Stimulated activated CD8-positive, alpha-beta memory T cell treated with anti-CD3 and anti-CD28 coated beads, Interleukin-15, amount 100 ng/mL, for 24 hours (primary cell): ENCODE measurements at places on chromosomes 2 and 18.

- DNase-seq: no peak
Measured at GRCh38 chr2:59888706-59889105, 664.7 kb downstream of the BCL11A start.

DNA sequence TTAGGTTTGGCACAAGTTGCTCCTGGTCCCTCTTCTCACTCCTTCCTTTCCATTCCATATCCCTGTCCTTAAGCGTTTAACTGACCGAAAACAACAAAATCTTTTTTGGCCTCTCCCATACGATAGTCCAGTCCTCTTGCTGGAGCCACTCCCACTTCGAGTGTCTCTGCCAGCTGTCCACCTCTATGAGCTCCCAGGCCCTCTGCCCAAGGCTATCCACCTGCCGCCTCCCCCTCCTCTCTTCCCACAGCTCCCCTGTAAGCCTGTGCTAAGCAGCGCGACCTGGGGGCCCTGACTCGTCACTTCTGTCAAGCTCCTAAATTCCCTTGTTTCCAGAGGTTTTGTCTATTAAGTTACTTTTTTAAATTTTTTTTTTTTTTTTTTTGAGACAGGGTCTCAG, 47.0 kb upstream of the FOSL2 start:
- no peak for DNase-seq

GRCh38 chr2:200351815-200352214, 45.3 kb downstream of the SPATS2L start:
- DNase-seq: no peak

DNA sequence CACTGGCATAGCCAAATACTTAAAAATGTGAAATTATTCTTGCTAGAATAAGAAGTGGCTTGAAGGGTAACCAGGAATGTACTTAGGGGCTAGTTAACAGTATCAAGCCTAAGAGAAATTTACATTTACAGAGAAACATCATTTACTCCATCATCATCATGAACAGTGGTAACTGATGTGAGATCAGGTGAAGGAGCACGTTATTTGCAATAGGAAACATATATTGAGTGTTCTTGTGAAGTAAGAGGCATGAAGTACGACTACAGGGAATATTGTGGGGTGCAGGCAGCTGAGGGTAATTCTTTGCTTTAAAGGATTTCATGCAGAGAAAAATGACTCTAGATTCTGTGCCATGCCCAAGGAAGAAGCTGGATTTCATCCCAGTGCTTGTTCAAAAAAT, 220.8 kb downstream of the GALNT13 start:
- no peak for DNase-seq

GRCh38 chr2:134225173-134225572, 28.7 kb upstream of the MGAT5 start:
- no peak for DNase-seq

- DNase-seq: no peak
Measured at GRCh38 chr2:45000921-45001868, 8.1 kb downstream of the SIX2 start.

DNA sequence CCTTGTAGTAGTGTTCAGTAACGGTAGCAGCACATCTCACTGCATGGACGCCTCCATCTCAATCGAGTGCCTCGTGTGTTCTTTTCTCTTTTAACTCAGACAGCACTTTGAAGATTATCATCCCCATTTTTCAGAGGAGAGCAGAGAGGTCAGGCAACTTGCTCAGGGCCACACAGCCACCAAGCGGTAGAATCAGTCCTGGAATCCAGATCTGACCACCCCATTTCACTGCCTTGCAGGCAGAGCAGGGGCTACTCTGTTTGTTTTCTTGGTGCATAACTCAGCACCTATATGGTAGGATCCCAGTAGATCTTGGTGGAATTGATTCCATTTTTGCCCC, 129.5 kb downstream of the SMAD7 start:
- DNase-seq: no peak

DNA sequence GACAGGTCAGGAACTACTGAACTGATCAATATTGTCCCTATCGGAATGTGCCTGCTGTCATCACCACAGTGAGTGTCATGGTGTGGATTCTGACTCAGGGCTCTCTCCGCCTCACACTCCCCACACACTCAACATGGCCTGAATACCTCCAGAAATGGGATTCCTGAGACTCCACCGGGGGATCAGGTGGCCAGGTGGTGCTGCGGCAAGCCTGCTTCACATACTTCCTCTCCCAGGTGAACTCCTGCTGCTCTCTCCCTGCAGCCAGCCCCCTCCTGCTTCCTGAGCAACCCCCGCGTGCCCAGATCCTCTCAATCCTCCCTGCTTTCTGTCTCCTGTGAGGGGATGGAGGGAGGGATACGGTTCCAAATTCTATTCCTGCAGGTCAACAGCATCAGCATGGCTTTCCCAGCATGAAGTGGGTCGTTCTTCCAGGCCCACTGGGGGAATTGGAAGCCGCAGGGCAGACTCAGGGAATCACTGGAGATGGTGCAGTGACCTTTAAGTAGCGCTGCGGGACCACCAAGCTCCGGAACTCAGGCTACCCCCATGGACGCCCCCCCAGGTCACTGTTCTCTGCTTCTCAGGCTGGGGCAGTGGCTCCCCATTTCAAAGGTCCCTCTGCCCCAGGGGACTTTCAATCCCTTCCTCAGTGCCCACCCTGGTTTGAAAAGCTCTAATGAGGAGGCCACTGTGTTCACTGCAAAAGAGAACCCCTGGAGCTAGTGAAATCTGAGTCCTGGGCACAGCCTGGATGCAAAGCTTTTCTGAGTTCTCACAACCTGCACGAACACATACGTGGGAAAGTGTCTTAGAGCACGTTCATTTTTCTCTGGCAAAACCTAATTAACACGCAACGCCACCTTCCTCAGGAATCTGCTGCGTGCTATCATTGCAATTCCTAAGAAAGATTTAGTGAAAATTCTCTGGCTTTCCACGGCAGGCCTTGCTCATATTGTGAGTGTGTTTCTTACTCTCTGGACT, 168.4 kb downstream of the ZFP36L2 start:
- DNase-seq: no peak

- DNase-seq: no peak
Measured at GRCh38 chr18:34158881-34159690, 65.6 kb downstream of the NOL4 start.

- DNase-seq: no peak
Measured at GRCh38 chr2:54092940-54093339, 22.5 kb upstream of the ACYP2 start.

- no peak for DNase-seq
Measured at GRCh38 chr2:42216694-42217093, 47.5 kb downstream of the EML4 start.

GRCh38 chr2:111951486-111951885, 53.1 kb downstream of the MERTK start:
- DNase-seq: no peak

GRCh38 chr2:217218269-217219163, 358.7 kb upstream of the TNP1 start:
- DNase-seq: no peak

DNA sequence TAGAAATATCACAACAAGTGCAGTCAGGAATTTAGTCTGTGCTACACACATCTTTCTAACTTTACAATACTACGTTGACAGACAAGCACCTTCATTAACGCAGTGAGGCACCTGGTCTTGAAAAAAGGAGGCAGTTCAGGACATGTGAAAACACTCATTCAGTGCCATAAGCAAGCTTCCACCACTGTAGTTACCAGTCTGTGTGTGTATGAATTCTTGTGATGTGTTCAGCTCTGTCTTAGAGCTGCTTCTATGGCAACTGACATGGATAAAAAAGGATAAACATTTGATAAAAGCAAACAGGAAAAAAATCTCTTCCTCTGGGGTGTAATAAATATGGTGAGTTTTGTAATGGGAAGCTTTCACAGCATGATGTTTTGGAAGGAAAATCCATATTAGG, 623.8 kb upstream of the NXPH2 start:
- no peak for DNase-seq

DNA sequence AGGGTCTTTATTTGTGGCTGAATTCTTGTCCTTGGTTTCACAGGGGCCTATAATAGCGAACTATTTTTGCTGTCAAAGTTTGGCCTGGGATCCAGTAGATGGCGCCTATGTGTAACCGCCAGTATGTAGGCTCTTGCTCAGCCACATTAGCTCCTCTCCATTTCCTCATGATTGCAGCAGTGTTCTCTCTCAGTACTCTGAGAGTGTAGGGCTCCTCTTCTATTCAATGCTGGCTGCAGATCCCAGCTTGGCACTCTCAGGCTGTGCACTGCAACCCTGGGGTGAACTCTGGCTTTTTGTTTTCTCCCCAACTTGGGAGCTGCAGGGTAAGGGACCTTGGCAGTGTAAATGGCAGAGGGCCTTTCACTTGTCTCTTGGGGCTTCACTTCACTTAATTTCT, 344.6 kb upstream of the CHAC2 start:
- no peak for DNase-seq

DNA sequence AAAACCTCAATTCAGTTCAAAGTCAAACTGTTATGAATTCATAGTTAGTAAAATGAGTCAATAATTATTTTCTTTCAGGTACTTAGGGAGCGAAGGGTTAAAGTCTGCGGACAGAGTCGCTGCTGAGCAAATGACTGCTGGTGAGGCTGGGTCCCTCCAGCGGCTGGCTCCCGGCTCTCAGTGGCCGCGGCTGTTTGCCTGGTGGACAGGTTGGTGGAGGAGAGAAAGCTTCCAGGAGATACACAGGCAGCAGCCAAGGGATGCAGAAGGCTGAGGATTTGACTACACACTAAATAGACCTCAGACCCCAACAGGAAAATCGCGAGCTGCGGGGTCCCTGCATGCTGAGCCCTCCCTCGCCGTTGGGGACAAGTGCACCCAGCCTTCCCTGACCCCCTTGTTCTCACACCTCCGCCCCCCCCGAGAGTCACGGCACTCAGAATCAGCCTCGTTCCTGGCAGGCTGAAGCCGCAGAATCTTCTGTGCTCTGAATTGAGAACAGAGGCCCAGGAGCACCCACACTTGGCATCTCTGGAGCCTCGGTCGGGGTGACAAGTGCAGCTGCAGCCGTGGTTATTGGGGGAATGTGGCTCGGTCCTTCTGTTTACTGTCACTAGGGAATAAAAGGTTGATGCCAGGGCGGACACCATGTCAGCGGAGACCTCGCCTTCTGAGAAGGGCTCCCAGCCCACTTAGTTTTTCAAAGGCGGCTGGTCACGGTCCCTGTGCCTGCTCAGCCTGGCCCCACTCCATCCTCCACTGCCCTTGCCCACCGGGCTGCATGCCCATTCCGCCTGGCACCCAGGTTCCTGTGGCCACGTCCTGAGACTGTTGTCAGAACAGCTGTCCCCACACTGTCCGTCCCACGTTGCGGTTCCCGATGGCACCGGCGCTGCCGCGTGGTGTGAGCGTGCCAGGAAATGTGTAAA, 74.0 kb downstream of the SLC66A2 start:
- DNase-seq: no peak

DNA sequence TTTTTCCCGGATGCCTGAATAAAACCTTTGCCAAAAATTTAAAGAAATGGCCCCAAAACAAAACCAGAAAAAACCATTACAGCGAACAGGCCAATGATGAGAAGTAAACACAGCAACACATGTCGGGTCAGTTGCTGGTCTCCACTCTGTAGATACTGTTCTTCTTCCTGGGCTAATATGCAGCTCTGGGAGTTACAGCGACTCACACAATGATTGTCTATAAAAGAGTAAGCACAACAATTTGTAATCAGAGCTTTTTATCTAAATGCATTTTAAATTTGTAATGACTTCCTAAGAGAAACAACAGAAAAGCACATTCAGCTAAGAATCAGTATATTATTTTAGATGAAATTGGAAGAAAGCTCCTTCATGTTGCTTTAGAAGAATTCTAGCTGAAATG, 40.3 kb downstream of the GPR155 start:
- DNase-seq: no peak

DNA sequence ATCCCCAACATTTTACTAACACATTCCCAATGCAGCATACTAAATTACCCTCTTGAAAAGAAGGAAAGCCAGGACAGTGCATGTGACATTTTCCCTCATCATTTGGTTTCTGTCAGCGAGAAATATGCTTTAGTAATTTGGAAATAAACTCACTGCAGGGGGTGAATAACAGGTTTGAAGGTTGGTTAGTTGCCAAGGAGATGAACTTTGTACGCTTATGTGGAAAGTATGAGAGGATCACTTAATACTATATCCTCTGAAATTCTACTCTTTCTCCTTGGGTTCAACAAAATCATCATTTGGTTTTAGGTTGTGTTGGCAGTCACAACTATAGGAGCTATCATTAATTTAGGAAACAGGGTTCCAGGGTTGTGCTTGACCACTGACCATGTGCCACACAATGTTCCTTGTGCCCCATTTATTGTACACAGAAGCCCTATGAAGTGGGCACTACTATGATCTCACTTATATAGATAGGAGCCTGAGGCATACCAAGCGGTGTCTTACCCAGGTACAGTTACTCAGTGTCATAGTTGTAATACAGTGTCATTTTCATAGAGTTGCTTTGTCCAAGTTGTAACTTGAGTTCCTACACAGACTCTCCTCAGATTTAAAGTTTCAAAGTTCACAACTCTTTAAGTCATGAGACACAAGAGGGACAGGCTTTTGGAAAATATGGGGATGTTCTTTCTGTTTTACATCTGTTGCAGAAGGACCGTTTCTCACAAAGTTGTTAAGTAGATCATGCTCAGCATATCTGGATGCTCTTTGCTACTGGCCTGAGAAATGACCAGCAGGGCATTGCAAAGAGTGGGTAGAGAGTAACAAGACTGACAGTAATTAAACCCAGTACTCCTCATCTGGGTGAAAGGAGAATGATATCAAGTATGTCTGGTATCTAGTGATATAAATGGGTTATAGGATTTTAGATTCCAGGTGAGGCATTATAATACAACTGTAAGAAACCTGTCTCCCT, 91.8 kb downstream of the MAP4K4 start:
- no peak for DNase-seq

- DNase-seq: no peak
Measured at GRCh38 chr2:116733699-116734098, 1080.8 kb upstream of the DDX18 start.

GRCh38 chr2:101828257-101828656, 130.8 kb downstream of the MAP4K4 start:
- no peak for DNase-seq

- no peak for DNase-seq
Measured at GRCh38 chr2:158042245-158042644, 59.4 kb upstream of the UPP2 start.

GRCh38 chr18:8868779-8869415, 163.5 kb downstream of the MTCL1 start:
- DNase-seq: no peak

DNA sequence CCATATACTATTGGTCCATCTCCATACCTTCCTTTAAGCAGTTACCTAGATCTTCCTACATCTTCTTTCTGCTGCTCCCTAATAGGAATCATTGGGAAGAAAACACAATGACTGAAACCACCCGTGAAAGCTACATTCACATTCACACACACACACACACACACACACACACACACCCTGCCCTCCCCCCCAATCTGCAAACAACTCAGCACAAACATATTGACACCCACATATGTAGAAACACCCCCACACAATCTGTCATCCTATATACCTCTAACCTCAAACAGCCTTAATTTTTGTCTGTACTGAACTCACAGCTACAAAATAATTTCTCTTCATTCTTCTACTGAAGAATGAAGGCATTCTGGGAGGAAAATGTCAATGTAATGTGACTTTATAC, 63.8 kb downstream of the KLF7 start:
- no peak for DNase-seq
